ENCODE measurements at places on chromosomes 3 and 15. TPM values are rescaled to one million over a fixed set of nuclear protein-coding genes. Genes with fewer than 3 reads are reported as not detected.

ISG20 gene
- total RNA-seq, result 338 TPM

IGSF11 gene
- total RNA-seq, result not detected

RBPMS2 gene
- total RNA-seq, result not detected

GOLGA6L7 gene
- not detected for total RNA-seq

SPATA12 gene
- total RNA-seq, result not detected

Measured in activated CD4-positive, alpha-beta memory T cell treated with anti-CD3 and anti-CD28 coated beads, Interleukin-2, amount 10 ng/mL, durations not matched to agents 7 days and 5 days (primary cell).